CD4-positive, alpha-beta T cell treated with Interferon gamma for 1 hour (primary cell): ENCODE measurements at places on chromosomes 2 and 18.

- no peak for DNase-seq
Measured at GRCh38 chr2:63984606-63985359, 34.4 kb downstream of the VPS54 start.

DNA sequence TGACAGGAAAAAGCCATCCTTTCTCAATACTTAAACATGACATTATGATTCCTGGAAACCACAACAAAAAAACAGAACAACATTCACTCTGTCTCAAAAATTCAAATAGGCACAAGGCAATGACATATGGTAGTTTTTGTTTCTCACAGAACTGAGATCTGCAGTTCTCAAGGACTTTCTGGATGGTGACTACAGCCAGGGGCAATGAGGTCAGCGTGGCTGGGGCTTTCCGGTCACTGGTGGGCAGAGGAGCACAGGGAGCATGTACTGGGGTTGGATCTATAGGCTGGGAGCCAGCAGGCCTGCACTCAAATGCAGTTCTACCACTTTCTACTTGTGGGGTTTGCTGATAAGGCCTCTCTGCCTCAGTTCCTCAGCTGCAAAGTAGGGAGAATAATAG, 72.0 kb downstream of the CTAGE1 start:
- DNase-seq = no peak

DNA sequence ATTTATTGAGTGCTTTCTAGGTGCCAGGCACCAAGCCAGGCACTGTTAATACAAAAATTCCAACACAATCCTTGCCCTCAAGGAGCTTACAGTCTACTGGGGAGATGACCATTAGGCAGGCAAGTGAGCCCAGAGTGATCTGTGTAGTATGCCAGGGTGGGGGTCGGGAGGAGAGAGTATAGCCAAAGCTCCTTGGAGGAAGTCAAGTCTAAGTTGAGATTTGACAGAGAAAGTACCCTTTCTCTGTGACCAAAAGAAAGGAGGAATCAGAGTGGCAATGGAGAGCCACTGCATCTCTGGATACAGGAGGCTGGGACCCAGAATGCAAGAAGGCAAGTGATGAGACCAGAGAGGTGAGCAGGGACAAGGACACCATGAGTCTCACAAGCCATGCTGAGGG, 7.5 kb downstream of the ANKRD53 start:
- no peak for DNase-seq

- DNase-seq = no peak
Measured at GRCh38 chr2:203763241-203763937, 57.0 kb downstream of the CD28 start.

- no peak for DNase-seq
Measured at GRCh38 chr2:22957446-22957845, 427.5 kb upstream of the KLHL29 start.

DNA sequence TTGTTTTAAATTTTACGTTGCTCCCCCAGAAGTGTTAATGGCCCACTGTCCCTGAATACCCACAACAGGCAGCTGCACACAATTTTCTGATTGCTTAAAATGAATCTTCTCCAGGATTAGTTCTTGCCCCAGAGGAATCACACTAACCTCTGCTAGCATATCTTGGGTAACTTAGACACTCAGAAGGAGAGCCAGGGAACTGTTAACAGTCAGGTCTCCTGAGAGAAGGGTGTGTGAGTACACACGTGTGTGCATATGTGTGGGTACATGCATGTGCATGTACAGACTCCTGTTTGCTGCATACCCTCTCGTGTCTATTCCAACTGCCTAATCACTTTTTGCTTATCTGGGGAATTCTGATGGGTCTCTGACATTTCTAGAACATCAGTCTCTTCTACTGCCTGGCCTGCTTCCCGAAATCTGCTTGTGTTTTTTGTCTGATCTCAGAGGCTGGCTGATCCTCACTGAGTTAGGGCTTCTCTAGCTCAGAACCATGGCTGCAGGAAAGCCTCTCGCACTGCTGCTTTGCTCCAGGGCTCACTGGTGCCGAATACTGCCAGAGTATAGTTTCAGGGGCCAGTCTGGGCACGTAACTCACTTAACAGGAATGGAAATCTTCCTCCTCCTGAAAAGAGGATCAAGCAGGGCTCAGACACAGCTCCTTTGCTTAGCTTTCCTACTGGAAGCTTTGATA, 62.8 kb downstream of the PRELID3A start:
- no peak for DNase-seq

GRCh38 chr18:49359732-49360444, 100.6 kb downstream of the DYM start:
- no peak for DNase-seq

- no peak for DNase-seq
Measured at GRCh38 chr2:131031875-131032274, 61.4 kb downstream of the FAM168B start.

DNA sequence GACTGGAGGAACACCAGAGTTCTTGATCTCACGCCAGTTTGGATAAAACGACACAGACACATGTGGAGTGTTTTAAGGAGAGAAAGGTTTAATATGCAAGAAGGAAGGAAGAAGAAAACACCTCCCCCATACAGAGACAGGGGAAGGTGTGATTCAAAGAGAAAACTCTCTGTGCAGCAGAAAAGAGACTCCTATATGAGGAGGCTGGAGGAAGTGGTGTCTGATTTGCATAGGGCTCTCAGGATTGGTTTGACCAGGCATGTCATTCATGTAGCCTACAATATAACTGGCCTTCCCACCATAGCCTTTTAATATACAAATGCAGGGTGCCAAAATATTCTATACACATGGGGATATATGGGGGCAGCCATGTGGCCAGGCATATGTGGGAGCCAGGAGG, 1386.5 kb downstream of the RPIA start:
- DNase-seq = no peak

DNA sequence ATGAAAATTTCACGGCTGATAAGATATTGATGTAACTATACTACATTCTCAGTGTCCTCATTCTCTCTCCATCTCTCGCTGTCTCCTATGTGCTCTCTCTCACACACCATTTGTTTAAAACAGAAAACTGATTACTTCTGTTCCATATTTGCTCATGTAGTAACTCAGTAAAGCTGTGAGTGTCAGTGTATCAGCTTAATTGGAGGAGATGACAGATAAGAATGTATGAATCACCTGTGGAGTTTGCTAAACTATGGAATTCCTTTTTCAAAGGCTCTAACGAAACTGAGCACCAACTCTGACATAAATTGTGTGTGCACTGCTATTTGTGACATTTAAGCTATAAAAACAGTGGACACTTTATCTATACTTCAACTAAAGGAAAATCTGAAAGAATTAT, 1080.0 kb downstream of the DSC3 start:
- DNase-seq = no peak

- DNase-seq = no peak
Measured at GRCh38 chr2:12577567-12578253, 139.0 kb upstream of the TRIB2 start.

- DNase-seq = no peak
Measured at GRCh38 chr2:173427887-173428668, 73.4 kb downstream of the CDCA7 start.

DNA sequence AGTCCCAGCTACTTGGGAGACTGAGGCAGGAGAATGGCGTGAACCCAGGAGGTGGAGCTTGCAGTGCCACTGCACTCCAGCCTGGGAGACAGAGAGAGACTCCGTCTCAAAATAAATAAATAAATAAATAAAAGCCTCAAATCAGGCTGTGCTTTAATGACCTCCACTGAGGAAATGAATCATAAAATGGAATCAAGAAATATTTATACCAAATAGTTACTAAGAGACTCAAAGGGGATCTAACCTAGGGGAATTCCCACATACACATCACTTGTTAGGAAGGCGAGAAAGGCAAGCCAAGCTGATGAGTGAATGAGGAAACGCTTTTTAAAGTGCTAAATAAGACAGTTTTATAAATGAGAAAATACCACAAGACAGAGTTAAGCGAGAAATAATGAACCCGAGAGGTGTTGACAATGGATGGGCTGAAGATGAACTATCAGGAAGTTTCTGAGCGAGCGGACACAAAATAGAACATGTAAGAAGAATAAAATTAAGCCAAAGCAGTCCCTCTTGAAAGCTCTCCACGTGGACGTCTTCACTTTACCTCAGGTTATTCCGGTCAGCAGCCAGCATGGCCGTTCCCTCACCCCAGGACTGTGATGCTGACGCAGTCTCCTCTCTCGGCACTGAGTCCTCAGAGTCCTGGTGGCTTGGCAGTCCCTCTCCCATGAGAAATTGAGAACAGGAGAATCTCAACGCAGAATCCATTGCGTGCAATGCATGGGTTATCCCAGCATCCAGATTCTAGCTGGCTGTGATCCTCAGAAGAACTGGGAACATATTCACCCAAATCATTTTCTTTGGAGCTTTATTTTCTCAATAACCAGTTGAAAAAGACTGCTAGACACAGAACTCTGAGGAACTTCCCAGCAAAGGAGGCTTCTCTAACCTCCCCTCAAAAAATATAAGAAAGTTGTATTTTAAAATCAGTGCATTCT, 22.3 kb downstream of the PXDN start:
- DNase-seq = no peak

DNA sequence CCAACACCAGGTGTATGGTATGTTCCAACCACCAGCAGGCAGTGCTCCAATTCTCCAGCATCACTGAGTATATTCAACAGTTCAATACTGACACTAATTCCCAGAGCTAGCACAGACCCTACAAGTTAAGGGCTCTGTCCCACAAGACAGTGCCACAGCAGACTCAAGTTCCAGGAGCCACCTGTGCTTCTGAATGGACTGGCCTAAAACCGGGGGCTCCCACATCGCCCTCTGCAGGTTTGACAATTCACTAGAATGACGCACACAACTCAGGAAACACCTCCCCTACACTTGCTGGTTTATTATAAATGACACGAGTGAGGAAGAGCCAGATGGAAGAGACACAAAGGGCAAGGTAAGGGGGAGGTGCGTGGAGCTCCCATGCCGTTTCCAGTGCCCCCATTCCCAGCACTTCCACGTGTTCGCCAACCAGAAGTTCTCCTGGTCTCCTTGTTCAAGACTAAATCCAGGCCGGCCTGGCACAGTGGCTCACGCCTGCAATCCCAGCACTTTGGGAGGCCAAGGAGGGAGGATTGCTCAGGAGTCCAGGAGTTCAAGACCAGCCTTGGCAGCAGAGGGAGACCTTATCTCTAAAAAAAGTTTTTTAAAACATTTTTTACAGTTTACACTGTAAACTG, 12.2 kb upstream of the ATP6V1B1 start:
- no peak for DNase-seq

DNA sequence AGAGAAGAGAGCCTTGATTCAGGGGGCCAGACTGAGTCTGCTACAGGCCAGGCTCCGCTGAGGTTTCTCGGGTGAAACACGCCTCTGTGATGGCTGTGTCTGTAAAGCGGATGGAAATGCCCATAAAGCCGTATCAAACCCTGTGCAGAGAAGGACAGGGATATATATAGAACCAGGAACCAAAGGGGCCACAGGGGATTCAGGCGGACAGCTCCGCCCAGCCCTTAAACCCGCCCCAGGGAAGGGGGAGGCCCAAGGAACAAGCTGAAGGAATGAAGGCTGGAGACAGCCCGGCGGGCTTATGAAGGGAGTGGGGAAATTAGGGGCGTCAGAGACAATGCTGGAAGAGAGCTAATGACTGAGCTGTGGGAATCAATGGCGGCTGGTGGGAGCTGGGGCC, 42.1 kb downstream of the NHEJ1 start:
- DNase-seq = no peak

DNA sequence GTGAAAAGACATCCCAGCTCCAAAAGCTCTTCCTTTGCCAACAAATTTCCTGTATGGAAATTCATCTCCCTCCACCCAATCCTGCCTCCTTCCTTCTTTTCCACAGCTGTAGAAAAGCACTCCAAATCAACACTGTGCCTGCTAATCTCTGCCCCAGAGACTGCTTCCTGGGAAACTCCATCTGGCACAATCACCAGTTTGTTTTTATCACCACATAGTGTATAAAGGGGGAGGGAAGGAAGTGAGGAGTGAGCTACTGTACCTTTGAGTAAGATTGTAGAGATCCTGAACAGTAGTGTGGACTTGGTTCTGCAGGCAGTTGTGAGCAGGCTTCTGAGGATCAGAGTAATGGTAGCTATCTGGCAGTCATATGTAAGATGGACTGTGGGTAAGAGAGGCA, 14.7 kb upstream of the FAM237A start:
- no peak for DNase-seq

- peak; percentile 58 for DNase-seq
Measured at GRCh38 chr2:85887566-85888019, 1.2 kb downstream of the ST3GAL5 start.

DNA sequence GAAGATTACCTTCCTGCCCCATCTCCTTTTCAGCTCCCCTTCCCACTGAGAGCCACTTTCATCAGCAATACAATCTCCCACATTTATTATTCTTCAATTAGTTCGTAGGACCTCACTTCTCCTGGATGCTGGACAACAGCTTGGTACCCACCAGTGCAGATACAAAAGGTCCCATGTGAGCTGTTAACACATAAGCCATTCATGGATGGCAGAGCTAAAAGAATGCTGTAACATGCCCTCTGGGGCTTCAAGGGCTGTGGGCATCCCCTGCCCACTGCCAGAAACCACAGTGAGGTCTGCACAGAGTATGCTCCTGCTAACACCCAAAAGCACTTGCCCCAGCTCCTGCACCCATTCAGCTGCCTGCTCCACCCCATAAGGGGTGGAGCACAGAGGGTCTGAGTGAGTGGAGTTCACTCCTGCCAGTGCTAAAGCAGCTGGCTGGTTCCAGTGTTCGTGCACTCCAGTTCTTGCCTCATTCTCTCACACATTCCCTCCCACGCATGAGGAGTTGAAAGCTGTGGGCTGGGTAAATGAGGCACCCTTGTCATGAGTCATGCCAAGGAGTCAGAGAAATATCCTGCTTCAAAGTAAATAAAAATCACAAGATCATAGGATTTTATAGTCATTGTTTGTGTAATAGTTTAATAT, 305.9 kb upstream of the TMEFF2 start:
- DNase-seq = no peak

- no peak for DNase-seq
Measured at GRCh38 chr2:112646791-112647689, 1.3 kb downstream of the SLC20A1 start.

- no peak for DNase-seq
Measured at GRCh38 chr18:13076886-13077285, 85.7 kb downstream of the CEP192 start.

DNA sequence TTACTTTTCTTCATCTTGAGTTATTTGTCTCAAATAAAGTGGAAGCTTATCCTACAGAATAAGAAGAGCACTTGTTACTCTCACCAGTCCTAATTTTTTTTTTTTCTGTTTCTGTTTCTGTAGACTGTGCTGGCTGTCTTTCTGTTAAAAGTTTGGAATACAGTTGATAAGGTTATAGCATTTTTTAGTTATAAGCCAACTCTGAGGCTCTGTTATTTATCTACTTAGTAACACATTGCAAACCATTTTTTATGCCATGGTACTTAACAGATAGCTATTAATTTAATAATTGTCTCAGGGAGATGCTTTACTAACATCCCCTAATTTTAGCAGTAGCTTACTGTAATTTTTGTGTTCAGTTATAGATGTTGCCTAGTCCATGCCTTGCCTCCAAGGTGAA, 37.9 kb downstream of the CREB1 start:
- no peak for DNase-seq

- DNase-seq = no peak
Measured at GRCh38 chr2:161876416-161876815, 197.6 kb downstream of the DPP4 start.

GRCh38 chr18:24651434-24651833, 191.0 kb downstream of the HRH4 start:
- DNase-seq = no peak
